ENCODE measurements at places on chromosomes 2 and 18. TPM values are rescaled to one million over a fixed set of nuclear protein-coding genes. Genes with fewer than 3 reads are reported as not detected.

The TSPYL6 gene
- total RNA-seq = not detected

The DCDC2C gene
- total RNA-seq = not detected

The CXCR1 gene
- total RNA-seq = not detected

The RGPD3 gene
- total RNA-seq = 0.90 TPM

The DSEL gene
- total RNA-seq = 21.3 TPM

The POTEJ gene
- total RNA-seq = not detected
